Natural killer cell treated with Interleukin-12 subunit alpha and Interleukin-12 subunit beta and Interleukin-15 and Interleukin-18, amount 100 ng/mL, for 72 hours (primary cell): ENCODE measurements at places on chromosomes 2 and 18. TPM values are rescaled to one million over a fixed set of nuclear protein-coding genes. Genes with fewer than 3 reads are reported as not detected.

DNA sequence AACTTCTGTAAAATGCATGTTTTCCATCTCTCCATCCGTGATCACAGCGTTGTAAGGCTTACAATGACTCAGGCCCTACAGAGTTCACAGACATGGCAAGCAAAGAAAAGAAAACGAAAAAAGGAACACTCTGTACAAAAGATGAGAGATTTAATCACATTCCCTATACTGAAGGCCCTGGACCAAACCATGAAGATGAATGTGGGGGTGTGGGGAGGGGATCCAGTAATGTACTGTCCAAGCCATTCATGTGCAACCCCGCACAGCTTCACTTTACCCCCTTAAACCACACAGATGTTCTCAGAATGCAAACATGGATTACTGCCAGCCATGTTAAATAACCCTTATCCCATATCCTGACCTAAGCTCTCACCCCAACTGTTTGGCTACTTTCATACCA lies 391.1 kb downstream of the NCKAP5 start:
- no peak for DNase-seq

- DNase-seq, result no peak
Observed at GRCh38 chr2:26507088-26507487, 29.2 kb upstream of the OTOF start.

GRCh38 chr2:216302981-216303676 lies 69.2 kb downstream of the MARCHF4 start:
- DNase-seq, result no peak

GRCh38 chr2:146981921-146982320 lies 862.9 kb upstream of the ACVR2A start:
- no peak for DNase-seq

GRCh38 chr2:226050822-226051221 lies 651.3 kb downstream of the NYAP2 start:
- no peak for DNase-seq

GRCh38 chr2:118094503-118094902 lies 6.2 kb downstream of the INSIG2 start:
- DNase-seq, result no peak

DNA sequence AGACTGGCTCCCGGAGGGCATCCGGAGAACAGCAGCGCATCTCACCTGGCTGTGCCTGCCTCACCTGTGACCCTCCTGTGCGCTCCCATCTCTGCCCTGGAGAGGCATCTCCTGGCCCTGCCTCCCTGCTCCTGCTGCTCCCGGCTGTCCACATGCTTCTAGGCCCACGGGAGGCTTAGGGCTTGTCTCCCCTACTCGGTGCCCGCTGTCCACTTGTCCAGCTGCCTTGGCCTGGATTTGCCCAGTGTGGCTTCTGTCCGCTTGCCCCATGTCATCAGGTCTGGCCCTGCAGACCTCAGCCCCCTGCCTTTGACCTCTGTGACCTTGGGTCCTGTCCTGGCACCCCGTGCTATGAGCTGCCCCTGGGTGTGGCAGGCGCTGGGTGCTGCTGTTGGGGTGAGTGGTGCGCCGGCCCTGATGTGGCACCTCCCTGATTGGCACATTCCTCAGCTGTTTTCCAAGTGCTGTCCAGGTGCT lies 4.5 kb downstream of the BOK start:
- DNase-seq, result no peak

GRCh38 chr18:48942086-48942485 lies 8.7 kb downstream of the SMAD7 start:
- no peak for DNase-seq

GRCh38 chr2:69253112-69253511 lies 133.9 kb downstream of the GFPT1 start:
- DNase-seq, result no peak

GRCh38 chr2:223044092-223044836 lies 7.7 kb upstream of the KCNE4 start:
- no peak for DNase-seq

GRCh38 chr2:236160366-236161081 lies 7.7 kb downstream of the GBX2 start:
- DNase-seq, result no peak

- DNase-seq, result no peak
Observed at GRCh38 chr18:37666991-37667390, 101.4 kb upstream of the CELF4 start.

NAT8 gene
- total RNA-seq, result not detected

ABCG8 gene
- total RNA-seq, result not detected

COPS7B gene
- total RNA-seq, result 62.5 TPM

IL36B gene
- total RNA-seq, result not detected
